Spinal cord (tissue), 10 donors: ENCODE measurements at places on chromosomes 5 and 9.

DNA sequence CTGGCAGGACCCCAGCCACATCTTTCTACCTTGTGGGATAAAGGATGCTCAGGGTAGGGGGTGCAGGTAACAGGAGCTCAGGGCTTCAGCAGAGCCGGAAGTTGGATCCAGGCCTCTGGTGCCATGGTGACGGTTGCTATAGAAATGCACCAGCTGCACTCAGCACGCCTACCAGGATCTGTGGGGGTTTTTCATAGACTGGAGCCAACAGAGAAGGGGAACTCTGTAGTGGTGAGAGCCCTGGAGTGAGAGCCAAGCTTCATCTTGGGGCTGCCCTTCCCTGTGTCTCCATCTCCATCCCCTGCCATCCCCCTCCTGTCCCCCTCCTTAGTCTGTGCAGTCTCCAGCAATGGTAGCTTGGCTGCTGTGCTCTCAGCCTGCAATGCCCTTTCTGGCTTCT is 27.5 kb upstream of the BOD1 start:
- H3K4me3 ChIP-seq = no peak overlapping the region
- H3K36me3 ChIP-seq = no peaks in the 10 kb centered on the region
- peak; percentile 89 for DNase-seq
- peak overlapping the region; percentile 84 for H3K27ac ChIP-seq

DNA sequence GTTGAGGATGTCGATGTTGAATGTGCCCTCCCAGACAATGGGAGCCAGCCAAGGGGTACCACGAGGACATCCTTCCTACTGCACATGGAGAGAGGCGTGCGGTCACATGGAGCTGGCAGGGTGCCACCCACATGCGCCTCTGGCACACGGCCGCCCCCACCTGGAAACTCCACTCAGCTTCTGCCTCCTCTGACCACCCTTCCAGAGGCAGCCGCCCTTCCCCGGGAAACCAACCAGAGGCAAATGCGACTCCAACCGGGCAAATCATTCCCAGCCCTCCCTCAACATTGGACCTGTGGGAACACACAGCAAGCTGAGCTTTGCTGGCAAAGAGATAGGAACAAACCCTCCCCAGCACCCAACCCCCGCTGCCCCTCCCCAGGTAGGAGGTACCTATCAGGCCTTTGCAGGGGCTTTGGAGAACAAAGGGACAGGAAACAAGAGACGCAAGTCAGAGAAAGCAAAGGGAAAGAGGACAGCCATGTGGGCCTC is 17.5 kb downstream of the ABO start:
- H3K4me3 ChIP-seq = no peak overlapping the region
- no peaks in the 10 kb centered on the region for H3K36me3 ChIP-seq

DNA sequence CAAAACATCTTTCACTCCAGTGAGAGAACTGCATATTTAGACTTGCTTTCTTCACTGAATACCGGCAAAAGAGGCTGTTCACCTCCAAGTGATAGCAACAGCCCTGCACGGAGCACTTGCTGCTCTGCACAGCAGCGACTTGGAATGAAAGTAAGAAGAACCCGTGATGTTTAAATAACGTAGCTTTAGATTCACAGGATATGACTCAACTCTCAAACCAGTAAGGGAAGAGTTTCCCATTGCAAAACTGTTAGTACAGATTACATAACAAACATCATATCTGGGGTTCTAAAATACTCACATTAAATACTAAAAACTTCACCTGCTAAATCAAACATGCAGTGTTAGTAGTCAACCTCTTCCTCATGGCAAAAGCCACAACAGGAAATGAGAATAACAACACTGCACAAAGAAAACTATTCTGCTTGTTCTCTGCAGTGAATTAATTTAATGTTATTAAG is 203.4 kb downstream of the MCTP1 start:
- no peaks in the 10 kb centered on the region for H3K4me1 ChIP-seq
- H3K27ac ChIP-seq = no peak overlapping the region
- H3K36me3 ChIP-seq = no peaks in the 10 kb centered on the region
- H3K27me3 ChIP-seq = no peaks in the 10 kb centered on the region
- peak; percentile 62 for DNase-seq

- H3K4me3 ChIP-seq = no peak overlapping the region
- peaks cover 33% of the 10 kb centered on the region for H3K4me1 ChIP-seq
- H3K36me3 ChIP-seq = peaks cover 15% of the 10 kb centered on the region
- peaks cover 31% of the 10 kb centered on the region for H3K27me3 ChIP-seq
- no peak overlapping the region for H3K27ac ChIP-seq
Observed at GRCh38 chr5:139397921-139398320, 3.0 kb upstream of the PROB1 start.

- H3K36me3 ChIP-seq = peaks cover 10% of the 10 kb centered on the region
- H3K4me1 ChIP-seq = peaks cover 11% of the 10 kb centered on the region
- H3K4me3 ChIP-seq = no peak overlapping the region
Observed at GRCh38 chr9:114093031-114093471, 6.0 kb downstream of the KIF12 start.

DNA sequence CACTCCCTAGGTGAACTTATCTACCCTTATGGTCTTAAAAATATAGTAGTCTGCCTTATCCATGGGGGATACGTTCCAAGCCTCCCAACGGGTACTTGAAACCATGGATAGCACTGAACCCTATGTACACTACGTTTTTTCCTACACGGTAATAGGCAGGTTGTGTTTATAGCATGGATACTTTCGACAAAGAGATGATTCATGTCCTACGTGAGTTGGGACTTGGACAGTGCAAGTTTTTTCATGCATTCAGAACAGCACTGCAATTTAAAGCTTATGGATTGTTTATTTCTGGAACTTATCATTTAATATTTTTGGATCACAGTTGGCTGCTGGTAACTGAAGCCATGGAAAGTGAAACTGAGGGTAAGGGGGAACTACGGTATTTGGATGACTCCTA is 88.1 kb downstream of the CNTLN start:
- no peaks in the 10 kb centered on the region for H3K27me3 ChIP-seq
- H3K4me3 ChIP-seq = no peak overlapping the region
- DNase-seq = no peak
- H3K27ac ChIP-seq = no peak overlapping the region
- no peaks in the 10 kb centered on the region for H3K4me1 ChIP-seq
- no peaks in the 10 kb centered on the region for H3K36me3 ChIP-seq

DNA sequence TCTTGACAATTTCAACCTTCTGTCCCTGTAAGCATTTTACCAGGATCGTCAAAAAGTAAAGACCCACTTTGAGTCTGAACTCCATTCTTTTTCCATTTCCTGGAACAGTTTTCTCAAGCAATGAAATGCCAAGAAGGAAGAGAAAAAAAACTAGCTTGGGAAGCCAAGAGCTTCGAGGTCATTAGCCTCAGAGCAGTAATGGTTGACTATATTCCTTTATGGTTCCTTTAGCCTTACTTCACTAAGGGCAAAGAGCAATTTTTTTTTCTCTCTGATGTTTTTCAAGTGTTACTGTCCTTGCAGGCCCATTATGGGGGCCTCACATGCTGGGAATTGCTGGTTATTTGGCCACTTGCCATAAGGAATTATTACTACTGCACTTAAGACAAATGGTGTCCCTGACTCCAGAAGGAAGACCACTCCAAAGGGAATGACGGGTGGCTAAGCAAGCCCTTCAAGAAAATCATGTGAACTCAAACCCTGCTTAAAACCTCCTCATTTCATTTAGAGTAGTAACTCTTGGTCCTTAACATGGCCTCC is 37.1 kb downstream of the BNC2 start:
- no peak overlapping the region for H3K4me3 ChIP-seq
- no peaks in the 10 kb centered on the region for H3K36me3 ChIP-seq
- DNase-seq = no peak
- H3K27me3 ChIP-seq = no peaks in the 10 kb centered on the region
- peaks cover 4% of the 10 kb centered on the region for H3K4me1 ChIP-seq
- H3K27ac ChIP-seq = no peak overlapping the region

DNA sequence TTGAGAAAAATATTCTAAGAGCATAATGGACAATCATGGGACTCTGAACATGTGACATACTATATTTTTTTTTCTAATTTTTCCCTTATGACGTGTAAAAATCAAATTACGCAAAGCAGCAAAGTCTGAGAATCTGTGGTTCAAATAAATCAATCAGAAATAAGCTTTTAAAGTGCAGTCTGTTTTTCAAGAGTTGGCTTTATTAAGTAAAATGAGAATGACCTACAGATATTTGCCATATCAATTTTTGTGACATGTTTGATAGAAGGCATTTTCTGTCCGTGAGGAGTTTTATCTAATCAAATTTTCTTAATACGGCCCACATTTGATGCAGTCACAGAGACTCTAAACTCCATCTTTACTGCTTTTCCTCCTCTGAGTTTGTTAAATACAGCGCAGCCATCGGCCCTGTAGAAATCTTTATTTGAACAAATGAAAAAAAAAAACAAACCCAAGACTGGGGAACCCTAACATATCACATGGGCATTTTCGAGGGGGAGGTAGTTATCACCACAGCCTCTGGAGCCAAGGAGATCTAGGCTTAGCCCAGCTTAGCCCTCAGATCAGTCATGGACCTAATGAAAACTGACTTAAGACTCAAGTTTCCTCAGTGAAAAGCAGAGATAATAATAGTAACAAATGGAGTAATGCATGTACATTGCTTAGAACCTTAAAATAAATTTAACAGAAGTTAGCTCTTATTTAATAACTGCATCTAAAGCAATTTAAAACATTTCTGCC is 263.6 kb upstream of the C9orf72 start:
- H3K27me3 ChIP-seq = no peaks in the 10 kb centered on the region
- DNase-seq = no peak
- no peak overlapping the region for H3K4me3 ChIP-seq

DNA sequence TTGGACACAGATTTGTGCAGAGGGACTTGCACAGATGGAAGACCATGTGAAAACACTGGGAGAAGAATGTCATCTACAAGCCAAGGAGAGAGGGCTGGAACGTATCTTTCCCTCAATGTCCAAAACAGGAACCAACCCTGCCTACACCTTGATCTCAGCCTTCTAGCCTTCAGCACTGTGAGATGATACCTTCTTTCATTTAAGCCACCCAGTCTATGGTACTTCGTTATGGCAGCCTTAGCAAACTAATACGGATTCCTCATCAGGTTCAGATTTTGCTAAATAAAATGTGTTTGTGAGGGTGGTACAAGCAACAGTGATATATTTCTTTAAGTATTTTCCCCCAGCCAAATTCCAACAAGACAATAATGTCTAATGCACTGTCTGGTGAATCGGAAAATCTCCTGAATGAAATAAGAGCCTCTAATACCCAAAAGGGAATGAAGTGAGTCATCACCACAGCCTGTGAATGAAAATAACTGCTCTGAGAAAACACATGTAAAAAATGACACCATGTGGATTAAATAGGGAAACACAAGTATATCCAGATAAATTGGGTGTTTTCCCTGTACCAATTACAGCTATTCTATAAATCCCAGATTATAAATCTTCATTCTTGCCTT is 182.8 kb upstream of the TARS1 start:
- DNase-seq = no peak
- H3K36me3 ChIP-seq = no peaks in the 10 kb centered on the region
- H3K27me3 ChIP-seq = no peaks in the 10 kb centered on the region
- no peak overlapping the region for H3K27ac ChIP-seq

DNA sequence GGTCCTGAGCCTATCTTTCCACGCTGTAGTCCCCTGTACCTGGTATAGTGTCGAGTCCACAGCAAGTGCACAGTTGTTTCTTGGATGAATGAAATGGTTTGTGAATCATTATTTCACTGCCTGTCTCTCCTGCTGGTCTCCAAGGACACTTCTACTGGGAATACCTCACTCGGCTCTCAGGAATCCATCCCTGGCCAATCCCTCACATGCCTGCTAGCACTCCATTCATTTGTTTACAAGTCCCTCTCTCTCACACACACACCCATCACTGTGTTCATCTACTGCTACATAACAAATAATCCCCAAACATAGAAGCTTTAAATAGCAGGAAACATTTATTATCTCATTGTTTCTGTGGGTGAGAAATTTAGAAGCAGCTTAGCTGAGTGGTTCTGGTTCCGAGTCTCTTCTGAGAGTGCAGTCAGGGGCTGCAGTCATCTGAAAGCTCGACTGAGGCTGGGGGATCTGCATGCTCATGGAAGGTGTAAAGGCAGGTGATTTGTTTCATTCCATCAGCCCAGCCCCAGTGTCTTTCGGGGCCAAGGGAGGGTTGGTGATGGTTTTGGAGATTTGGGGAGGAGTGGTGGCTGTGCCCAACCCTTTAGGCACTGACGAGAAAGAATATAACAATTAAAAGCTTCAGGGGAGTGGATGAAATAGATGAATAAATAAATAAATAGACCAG is 132.7 kb upstream of the IER5L start:
- no peaks in the 10 kb centered on the region for H3K27me3 ChIP-seq
- no peak overlapping the region for H3K4me3 ChIP-seq
- peaks cover 5% of the 10 kb centered on the region for H3K4me1 ChIP-seq
- DNase-seq = no peak
- no peak overlapping the region for H3K27ac ChIP-seq

DNA sequence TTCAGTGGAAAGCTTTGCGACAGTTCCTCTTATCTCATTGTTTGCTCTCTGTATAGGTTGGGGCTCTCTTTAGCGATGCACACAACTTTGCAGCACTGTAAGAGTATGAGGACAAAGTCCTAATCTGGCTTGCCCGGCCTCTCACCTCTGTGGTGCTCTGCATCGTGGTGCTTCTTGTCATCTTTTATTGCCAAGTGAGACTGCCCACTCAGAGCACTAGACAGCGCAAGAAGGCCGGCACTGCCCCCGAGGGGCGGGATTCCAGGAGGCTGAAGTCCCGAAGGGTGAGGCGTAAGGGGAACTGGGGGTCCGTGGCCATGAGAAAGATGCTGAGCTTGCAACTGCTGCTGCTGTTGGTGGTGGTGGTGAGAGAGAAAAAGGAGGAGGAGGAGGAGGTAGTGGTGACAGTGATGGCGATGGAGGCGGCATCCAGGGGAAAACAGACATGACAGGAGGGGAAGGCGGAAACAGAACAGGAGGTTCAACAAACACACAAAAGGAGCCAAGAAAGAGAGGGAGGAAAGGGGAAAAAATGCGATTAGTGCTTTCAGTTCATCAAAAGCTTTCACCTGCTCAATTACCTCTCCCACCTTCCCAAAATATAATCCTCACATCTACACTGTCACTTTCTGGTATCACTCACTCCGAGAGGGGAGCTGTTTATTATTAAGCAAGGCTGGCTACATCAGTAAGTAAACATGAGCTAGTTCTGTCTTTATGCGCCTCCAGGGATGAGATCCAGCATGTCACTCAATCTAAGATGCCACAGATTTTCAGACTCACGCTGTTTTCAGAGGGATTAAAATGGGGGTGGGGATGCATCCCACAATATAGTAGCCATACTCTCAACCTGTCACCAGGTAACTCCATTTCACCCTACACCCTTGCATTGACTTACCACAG is 55.1 kb downstream of the TLE1 start:
- H3K36me3 ChIP-seq = peaks cover 3% of the 10 kb centered on the region
- no peaks in the 10 kb centered on the region for H3K27me3 ChIP-seq
- no peak overlapping the region for H3K4me3 ChIP-seq
- peaks cover 7% of the 10 kb centered on the region for H3K4me1 ChIP-seq
- peak overlapping the region; percentile 10 for H3K27ac ChIP-seq

DNA sequence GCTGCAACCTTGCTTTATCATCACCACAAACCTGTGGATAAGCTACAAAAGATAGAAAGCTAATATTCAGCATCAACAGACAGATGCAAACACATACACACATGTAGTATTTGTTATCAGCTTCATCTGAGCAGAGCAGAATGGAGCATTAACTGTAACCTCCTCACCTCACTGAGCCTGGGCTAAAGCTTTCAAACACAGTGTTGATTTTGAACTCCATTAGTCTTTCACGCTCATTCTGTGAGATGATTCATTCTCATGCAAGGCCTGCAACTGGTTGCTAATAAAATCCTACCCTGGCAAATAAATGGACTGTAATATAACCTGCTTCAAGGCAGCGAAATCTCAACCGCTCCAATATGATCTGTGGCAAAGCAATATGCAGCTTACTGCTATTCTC is 1360.6 kb upstream of the ACO1 start:
- H3K27ac ChIP-seq = no peak overlapping the region
- H3K36me3 ChIP-seq = no peaks in the 10 kb centered on the region
- no peaks in the 10 kb centered on the region for H3K4me1 ChIP-seq
- H3K27me3 ChIP-seq = no peaks in the 10 kb centered on the region
- no peak overlapping the region for H3K4me3 ChIP-seq
- no peak for DNase-seq
